ENCODE measurements at places on chromosomes 2 and 18. TPM values are rescaled to one million over a fixed set of nuclear protein-coding genes. Genes with fewer than 3 reads are reported as not detected.

- no peak for DNase-seq
These were observed 187.6 kb downstream of the ADCYAP1 start for GRCh38 chr18:1092228-1092627.

DNA sequence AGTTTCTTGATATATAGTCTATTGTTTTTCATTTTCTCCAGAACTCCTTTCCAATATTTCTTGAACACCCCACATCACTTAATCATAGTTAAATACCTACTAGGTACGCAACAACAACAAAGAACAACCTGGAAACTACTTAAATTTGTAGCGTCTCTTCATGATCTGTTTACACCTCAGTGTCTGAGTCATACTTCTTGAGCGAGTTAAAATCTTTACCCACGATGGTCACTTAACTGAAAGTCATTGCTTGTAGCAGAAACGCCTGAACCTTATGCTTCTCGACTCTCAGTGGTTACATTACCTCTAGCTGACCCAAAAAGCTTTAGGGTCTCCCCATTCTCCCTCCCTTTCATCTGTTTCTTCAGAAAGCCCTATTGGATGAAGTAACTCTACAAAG lies 131.3 kb downstream of the EN1 start:
- DNase-seq = no peak

DNA sequence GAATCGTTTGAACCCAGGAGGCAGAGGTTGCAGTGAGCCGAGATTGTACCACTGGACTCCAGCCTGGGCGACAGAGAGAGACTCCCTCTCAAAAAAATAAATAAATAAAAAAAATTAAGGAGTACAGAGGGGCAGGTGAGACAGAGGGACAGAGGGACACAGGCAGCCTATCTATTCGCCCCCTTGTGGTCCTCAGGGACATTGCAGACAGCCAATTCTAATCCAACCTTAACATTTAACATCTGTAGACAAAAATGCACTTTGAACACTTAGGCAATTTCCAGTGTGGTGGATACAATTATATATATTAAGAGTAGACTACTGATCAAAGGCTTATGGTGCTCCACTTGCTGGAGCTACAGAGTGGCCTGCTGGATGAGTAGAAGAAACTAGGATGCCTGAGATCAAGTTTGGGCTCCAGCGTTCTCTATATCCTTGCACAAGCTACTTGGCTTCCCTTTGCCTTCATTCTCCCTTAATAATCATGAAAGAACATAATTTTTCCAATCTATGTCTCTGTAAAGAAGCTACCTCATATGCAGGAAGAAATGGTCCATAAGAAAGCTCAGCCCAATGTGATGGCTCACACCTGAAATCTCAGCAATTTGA lies 8.2 kb upstream of the SMARCAL1 start:
- no peak for DNase-seq

GRCh38 chr2:128558895-128559532 lies 240.3 kb upstream of the HS6ST1 start:
- DNase-seq = no peak

DNA sequence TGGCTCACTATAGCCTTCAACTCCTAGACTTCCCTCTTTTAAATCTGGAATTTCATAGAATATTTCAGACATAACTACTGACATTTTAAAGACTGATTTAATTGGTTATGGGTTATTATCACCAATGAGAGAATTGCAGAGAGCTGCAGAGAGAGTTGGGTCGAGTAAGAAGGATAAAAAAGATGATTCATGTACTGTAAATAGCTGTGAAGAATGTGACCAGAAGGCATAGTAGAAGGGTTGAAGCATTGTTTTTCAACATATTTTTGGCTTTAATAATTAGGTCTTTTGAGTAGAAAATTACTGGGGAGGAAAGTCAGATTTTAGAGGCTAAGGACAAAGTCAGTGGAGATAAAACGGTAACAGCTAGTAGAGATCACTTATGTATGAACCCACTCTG lies 503.2 kb upstream of the SLC8A1 start:
- no peak for DNase-seq

DNA sequence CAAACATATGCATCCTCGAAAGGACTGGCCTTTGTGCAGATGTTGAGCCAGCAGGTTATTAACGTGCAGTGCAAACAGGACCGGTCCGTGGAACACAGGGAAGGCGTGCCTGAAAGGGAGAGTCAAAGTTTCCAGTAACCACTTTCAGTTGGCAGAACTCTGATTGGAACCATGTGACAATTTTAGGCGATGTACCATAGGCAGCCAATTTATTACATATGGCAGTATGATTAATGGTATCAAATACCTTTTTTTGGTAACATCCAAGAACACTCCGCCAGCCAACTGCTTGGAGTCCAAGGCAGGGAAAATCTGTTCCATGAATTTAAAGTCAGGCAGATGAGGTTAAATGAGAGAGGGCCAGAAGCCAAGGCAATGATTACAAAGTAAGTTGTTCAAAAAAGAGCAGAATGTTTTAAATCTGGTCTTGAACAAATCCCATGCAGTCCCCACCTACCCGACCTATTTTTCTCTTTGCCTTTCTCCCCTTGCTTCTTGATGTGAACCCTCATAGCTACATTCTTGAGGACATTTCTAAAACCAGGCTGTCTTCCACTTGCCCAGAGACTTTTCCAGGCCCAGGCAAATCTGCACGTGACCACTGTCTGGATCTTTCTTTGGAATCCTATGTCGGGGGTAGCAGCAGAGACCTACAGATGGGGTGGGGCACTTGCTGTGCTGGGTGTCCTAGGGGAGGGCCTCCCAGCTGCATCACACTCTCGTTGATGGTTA lies 351.7 kb downstream of the HRH4 start:
- DNase-seq = no peak

DNA sequence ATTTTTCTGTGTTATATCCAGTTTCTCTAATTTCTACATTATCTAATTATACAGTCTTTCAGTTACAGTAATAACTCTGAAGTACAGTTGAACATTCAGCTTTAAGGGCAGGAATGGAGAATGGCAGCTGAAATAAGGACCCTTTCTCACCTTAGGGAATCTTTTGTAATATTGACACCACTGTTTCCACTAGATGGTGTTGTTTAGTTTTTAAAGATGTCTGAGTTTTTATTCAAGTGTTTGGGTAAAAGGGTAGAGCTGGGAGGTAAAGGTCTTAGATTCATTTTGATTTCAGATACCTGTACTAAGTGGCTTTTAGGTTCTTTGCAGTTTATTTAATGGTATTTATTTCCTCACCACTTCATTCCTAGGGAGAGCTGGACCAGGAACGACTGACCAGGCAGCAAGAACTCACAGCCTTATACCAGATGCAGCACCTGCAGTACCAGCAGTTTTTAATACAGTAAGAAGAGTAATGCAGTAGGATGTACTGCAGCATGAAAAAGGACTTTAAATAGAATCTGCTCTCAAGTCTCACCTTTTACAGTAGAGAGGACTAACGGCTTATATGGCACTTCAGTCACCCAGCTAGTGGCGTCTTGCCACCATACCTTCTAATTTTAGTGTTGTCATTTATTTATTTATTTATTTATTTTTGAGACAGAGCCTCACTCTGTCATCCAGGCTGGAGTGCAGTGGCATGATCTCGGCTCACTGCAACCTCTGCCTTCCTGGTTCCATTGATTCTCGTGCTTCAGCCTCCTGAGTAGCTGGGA lies 33.2 kb upstream of the KCNJ13 start:
- DNase-seq = no peak

GRCh38 chr2:31831585-31831984 lies 179.2 kb downstream of the MEMO1 start:
- DNase-seq = no peak

DNA sequence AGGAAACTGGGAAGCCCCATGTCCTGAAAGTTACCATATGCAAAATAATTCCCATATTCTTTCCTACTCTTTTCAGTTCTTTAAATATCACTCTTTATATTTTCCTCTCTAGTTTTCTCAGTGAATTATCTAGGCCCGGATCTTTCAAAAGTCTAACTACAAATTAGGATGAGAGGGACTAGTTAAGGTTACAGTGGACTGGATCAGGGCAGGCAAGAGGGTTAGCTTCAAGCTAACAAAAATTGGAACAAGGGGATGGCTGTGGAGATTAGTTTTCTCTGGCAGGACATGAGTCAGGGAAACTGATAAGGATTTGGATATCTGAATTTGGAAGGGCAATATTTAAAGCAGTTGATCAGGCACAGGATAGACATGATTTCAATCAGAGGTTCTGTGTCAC lies 30.4 kb upstream of the BBS5 start:
- no peak for DNase-seq

POTEJ gene
- not detected for total RNA-seq

POTEI gene
- not detected for total RNA-seq

DNA sequence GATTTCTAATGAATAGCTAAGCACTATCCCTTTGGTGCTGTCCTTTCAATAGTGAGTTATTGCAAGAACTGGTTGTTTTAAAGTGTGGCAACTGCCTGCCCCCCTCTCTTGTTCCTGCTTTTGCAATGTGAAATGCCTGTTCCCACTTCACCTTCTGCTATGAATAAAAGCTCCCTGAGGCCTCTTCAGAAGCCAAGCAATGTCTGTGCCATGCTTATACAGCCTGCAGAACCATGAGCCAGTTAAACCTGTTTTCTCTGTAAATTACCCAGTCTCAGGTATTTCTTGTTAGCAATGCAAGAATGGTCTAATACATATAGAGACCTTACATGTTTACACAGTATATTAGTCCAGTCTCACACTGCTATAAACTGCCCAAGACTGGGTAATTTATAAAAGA lies 15.0 kb upstream of the METTL21A start:
- DNase-seq = no peak

- DNase-seq = no peak
These were observed 39.4 kb downstream of the MAP4K4 start for GRCh38 chr2:101736861-101737291.

DNA sequence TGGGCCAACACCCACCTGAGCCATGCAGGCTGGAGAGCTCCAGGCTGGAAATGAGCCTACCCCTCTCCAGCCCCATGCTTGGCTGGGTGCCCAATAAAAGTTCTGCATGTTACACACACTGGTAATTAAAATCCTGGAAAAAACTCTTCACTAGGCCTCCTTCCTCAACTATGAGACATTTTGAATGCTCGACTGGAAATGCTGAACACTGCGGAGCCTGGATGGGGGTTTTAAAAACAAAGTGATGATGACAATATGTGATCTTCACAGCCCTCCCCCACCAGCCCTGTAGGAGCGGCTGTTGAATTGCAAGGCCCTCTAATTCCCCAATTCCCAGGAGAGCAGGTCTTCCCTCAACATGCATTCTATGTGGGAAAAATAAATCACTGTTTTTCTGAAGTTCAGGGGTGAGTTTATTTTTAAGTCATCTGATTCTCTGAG lies 179.2 kb downstream of the TTC32 start:
- no peak for DNase-seq

- DNase-seq = no peak
These were observed 66.3 kb downstream of the RND3 start for GRCh38 chr2:150421126-150421651.

DNA sequence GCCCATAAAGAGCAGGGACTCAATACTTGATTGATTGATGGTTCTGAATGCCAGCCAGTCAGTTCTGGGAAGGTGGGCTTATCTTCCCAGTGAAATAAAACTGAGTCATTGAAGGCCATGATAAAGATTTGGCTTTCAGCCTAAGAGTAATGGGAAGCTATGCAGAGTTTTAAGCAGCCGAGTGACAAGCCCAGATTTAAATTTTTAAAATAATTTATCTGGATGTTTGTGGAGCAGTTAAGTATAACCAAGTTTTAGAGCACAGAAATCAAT lies 122.8 kb downstream of the RAPGEF4 start:
- no peak for DNase-seq

TCF23 gene
- not detected for total RNA-seq

Measured in omental fat pad (tissue), 4 donors.